ENCODE measurements at places on chromosomes 12 and 14.

GRCh38 chr14:75315144-75315543 lies 36.5 kb downstream of the FOS start:
- DNase-seq = no peak

- DNase-seq = no peak
Measured at GRCh38 chr12:16175840-16176239, 101.6 kb downstream of the SLC15A5 start.

- no peak for DNase-seq
Measured at GRCh38 chr14:104877066-104877805, 12.2 kb downstream of the CEP170B start.

DNA sequence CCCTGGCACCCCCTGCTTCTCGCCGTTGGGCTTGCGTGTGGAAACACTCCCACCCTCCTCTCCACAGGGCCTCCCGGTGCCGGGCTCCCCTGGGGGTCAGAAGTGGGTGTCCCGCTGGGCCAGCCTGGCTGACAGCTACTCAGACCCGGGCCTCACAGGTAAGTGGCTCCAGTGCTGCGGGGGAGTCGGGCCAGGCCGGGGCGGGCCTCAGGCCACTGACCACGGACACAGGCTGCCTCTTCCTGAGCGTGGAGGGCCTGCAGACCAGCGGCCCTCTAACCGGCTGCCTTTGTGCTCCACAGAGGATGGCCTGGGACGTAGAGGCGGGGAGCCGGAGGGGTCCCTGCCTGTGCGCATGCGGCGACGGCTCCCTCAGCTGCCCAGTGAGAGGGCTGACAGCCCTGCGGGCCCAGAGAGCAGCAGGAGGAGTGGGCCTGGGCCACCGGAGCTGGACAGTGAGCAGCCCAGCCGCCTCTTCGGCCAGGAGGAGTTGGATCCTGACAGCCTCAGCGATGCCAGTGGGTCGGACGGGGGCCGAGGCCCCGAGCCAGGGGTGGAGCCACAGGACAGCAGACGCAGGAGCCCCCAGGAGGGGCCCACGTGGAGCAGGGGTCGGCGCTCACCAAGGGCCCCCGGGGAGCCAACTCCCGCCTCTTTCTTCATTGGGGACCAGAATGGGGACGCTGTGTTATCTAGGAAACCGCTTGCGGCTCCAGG lies 21.1 kb downstream of the CEP170B start:
- no peak for DNase-seq

GRCh38 chr12:132178801-132179401 lies 34.6 kb downstream of the NOC4L start:
- peak; percentile 42 for DNase-seq

GRCh38 chr14:68442828-68443629 lies 349.8 kb downstream of the ZFP36L1 start:
- DNase-seq = no peak

DNA sequence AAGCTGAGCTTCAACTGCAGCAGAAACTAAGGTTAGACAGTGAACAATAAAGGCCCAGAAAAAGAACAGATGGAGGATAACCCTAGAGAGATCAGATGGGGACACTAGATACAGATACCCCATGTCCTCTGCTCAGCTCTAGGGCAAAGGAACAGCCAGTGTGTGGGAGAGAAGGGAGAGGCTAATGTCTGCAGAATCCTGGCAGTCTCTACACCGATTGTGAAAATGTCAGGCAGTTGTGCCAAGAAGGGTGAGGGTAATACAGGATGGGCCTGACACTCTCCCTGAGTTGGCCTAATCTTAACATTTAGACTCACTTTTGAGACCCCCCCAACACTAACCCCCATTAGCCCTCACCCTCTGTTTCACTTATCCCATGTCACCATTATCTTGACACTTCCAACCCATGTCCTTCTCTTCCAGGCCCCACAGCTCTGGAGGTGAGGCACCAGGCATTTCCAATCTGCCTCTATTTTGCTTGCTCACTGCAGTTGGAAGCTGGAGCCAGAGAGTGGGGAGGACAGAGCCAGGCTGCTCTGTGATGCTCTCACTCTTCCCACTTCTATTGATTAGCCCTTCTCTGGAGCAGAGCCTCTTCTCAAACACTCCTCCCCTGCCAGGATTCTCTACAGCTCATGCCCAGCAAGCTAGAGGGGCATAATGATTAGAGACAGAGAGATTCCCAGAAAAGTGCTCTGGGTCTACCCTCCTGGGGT lies 3.0 kb upstream of the BLOC1S1 start:
- DNase-seq = no peak

GRCh38 chr12:57143454-57143853 lies 4.0 kb downstream of the LRP1-AS start:
- DNase-seq = no peak

DNA sequence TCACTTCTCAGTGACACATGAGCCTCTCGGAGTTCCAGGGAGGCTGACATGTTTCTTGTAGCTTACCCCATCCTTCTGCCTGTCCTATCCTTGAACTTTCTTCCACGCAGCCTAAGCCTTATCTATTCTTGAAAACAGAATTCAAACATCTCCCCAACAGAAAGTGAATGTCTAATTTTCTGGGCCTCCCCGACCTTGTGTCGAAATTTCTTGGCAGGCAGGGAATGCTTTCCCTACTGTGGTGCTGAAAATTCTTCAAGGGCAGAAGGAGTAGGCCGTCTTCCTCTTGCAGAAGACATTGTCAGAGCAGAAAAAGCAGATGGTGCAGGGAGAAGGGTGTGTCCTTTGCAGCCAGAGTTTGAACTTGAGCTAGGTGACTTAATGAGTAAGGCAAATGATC lies 63.0 kb upstream of the TCL1B start:
- DNase-seq = no peak

GRCh38 chr14:68643673-68644072 lies 149.2 kb downstream of the ZFP36L1 start:
- no peak for DNase-seq

DNA sequence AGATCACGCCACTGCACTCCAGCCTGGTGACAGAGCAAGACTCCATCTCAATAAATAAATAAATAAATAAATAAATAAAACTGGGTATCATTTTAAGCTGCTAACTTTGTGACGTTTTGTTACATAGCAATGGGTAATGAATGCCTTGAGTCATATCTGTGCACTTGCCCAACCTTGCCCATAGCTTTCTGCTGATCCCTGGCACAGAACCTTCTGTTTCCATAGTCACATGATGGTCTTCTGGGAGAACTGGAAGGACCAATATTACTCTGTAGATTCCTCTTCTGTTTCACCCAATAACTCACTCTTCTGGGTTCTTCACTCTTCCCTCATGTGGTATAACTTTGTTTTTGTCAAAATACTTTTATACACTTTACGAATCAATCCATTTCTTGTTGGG lies 140.8 kb downstream of the SCARB1 start:
- no peak for DNase-seq

DNA sequence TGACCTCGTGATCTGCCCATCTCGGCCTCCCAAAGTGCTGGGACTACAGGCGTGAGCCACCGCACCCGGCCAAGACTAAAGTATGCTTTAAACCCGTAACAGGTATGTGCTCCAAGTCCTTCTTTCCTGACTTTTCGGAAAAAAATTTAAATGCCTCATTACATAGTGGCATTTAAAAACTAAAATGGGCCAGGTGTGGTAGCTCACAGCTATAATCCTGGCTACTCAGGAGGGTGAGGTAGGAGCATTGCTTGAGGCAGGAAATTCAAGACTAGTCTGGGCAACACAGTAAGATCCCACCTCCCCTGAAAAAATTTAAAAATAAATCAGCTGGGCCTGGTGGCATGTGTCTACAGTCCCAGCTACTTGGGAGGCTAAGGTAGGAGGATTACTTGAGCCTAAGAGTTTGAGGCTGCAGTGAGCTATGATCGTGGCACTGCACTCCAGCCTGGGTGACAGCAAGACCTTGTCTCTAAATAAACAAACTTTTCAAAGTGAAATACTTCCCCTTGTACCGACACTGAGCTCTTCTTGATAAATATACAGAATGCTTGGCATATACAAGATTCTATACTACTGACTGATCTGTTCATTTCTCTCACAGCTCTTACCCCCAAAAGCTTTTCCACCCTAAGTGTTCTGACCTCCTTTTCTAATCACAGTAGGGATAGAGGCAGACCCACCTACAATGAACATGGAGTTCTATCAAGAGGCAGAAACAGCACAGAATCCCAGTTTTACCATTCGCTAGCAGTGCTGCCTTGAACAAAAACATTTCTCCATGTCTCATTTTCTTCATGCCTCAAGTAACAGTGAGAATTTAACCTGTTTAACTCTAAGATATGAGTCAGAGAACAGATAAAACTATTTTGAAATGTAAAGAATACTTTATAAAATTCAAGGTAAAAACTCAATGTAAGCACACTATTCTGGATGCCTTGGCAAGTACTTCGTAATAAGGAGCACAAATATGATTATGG lies 7.9 kb downstream of the PPP4R3A start:
- DNase-seq = no peak

GRCh38 chr14:61388976-61389576 lies 67.7 kb downstream of the PRKCH start:
- DNase-seq = peak; percentile 34

DNA sequence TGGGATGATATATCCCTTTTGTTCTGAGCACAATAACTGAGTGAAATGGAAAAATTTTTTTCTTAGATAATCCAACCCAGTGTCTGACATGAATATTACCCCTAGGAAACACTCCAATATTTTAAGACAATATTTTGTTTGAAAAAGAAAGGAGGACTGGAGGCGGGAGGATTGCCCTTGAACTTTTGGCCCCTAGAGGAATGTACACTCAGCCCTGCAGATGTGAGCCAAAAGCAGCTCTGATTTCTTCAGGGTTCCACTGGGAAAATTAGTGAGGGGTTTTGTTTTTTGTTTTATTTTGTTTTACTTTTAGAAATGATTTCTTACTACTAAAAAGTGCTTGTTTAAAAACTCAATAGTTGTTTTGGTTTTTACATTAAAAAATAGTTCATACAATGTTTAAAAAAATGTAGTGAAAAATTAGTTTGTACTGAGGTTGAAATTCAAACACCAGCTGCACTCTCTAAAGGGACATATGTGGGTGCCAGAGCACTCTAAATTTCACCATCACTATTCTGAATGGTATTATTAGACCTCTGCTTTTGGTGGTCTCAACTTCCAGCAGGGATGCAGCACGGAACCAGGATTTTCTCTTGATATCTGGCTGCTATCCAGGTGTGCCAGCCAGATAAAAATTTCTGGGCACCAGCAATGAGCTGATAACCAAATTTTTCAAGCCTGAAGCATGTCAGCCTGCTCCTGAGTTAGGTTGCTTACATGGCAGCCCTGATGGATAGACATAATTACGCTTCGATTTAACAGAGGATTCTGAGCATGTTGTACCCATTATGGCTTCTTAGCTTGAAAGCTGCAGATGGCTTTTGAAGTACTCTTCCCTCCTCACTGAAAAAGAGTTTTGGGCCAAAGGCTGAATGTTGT lies 141.9 kb downstream of the ANO6 start:
- DNase-seq = no peak

DNA sequence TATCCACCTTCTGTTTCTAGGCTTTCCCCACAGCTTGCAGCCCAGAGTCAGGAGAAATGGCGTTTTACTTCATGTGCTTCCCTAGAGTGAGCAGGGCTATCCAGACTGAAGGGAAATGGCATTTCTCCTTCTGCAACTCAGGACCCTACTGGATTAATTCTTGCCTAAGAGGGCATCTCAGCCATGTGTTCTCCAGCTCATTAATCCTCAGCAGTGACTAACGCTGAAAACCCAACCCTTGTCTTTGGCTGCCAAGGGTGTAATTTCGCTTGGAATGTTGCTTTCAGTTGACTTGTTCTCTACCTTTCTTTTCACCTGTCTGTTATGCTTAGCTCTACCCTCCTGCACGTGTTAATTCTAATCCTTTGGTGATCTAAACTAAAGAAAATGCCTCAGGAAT lies 21.0 kb upstream of the EMP1 start:
- no peak for DNase-seq

GRCh38 chr14:56224229-56224628 lies 106.0 kb downstream of the PELI2 start:
- no peak for DNase-seq

DNA sequence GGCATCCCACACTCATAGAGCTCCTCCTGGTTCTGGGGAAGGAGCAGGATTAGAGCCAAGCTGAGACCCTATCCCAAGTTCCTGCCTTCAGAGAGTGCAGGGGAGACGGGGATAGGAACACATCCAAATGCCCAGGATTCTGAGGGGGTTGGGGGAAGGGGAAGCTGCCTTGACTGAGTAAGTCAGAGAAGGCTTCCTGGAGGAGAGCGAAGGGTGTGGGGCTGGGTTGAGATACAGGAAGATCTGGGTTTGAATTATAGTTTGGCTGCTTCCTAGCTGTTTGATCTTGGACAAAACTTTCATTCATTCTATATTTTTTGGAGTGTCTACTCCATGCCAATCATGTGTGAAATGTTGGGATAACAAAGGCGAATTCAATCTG lies 8.0 kb upstream of the AQP2 start:
- DNase-seq = no peak

DNA sequence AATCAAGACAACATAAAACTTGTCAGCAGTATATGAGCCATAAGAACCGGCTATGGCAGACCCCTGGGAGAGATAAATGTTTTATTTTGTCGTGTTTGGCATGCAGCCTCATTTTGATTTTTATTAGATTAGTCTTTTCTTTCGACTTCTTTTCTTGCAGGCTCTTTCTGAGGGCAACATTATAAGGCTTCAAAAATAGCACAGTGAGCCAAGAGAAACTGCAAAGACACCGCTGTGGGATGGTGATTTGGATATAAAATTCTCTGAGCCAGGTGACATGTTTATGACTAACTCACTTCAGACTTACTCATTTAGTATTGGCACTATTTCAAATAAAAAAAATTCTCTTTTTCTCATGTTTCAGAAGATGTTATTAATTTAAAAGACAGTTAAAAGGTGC lies 96.8 kb upstream of the PKP2 start:
- DNase-seq = no peak

DNA sequence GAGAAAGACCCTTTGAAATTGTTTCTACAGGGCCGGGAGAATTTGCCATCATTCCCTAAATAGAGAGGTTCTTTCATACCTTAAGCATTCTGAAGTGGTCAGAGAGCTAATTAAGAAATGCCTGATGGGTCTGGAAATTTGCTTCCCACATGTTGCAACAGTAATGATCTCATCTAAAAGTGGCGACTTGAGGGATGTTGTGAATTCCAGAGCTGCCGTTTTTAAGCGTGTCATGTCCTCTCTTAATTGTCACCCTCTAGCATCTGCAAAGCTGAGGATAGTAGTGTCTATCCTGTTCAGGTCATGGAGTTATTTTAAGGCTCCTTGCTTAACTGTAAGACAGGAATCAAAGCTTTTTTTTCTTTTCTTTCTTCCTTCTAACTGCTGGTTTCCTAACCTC lies 60.4 kb downstream of the FOS start:
- DNase-seq = no peak

GRCh38 chr14:56002342-56002741 lies 115.9 kb upstream of the PELI2 start:
- no peak for DNase-seq
